ENCODE measurements at places on chromosomes 12 and 14.

- no peak for DNase-seq
These were observed 24.5 kb downstream of the MOK start for GRCh38 chr14:102280376-102280962.

DNA sequence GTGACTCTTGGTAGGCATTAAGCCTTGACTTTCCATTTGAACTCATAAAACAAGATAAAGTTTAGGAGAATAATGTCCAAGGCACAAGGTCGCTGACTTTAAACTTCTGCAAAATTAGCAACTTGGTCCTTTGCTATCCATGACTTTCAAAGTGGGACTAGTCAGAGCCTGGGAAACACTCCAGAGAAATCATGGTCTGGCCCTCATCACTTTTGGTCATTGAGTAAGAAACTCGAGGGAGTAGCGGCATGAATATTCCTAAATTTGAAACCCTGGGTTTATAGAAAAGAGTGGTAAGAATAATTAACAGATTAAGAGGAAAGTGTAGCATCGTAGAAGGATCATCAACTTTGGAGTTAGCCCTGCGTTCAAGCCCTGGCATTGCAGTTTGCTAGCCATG is 16.9 kb upstream of the APPL2 start:
- DNase-seq, result no peak

DNA sequence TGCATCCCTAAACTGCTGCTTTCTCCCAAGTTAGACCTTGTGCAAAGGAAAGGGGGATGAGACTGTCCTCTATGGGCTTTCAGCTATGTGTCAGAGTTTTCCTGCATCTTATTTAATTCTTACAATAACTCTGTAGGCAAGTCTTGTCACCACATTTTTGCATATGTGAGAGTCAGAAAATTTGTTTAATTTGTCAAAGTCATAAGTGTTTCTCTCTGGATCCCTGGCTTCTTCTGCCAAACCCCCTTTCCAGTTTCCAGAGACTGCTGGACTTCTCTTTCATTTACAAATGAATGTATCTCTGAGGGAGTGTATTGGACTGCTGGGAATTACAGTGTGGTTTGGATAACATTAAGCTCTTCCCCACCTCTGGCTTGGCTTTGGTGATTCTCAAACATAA is 877.6 kb upstream of the SEL1L start:
- DNase-seq, result no peak

GRCh38 chr12:9754099-9754927 is 6.4 kb downstream of the CD69 start:
- DNase-seq, result no peak

DNA sequence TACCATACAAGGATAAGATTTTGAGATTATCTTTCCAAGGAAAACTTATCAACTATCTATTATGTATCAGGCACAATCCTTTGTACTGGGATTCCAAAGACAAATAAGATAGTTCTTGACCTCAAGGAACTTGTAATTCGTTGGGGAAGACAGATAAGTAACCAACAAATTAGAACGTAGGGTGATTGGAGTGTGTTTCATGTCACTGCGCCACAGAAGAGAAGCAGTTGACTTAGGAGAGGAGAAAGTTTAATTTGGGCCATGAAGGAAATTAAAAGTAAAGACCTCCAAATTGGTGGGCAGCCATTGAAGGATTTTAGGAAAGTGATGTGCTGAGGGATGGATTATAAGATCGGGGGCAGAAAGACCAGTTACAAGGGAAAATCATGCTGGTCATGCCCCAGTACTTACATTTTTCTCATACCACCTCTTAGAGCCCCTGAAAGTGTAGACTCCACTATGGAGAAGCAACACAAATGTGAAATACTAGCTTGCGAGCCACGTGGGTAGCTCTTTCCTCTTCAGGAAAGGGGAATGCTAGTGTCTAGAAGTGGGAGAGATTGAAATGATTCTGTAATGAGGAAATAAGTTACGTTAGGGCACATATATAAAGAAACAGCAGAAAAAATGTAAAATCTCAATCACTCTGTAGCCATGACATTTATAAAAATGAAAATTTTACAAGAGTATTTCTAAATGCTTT is 148.7 kb downstream of the ETV6 start:
- no peak for DNase-seq

GRCh38 chr12:124929649-124930419 is 15.4 kb upstream of the UBC start:
- DNase-seq, result no peak
